ENCODE measurements at places on chromosomes 2 and 18.
A peak's percentile ranks its signal among the peaks of the same experiment; 100 is the strongest.

DNA sequence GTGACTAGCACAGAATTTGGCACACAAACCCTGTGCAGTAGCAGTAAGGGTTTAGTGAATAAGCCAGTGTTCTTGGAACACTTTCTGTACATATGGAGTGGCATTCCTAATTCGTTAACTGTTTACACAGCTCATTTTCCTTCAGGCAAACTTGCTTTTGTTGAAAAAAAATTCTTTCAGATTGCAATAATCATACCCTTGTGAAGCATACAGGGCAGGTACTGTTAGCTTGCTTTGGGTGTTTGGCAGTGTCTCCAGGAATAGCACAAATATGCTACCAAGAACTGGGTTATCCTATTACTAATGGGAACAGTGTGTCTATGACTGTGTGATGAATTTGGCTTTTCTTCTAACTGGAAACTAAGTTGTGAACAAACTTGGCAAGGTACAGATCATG lies 33.4 kb downstream of the UGP2 start:
- no peak for DNase-seq

DNA sequence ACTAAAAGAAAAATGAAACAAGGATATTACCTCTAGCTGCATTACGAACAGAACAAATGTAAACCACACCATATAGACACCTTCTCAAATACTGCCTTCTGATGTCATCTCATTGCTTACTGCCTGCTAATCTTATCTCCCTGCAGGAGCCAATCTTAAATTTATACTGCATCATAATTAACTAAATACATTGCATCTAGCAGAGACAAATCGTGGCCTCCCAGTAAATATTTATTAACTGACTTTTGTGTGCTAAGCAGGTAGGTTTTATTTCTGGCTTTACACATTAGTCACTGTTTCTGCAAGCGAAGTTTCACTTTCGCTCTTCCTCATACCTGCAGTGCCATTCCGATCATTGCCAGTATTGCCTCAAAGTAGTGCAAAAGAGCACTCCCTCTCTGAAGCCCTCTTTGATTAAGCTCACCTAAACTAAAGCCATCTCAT lies 67.5 kb downstream of the SPATS2L start:
- no peak for DNase-seq

GRCh38 chr18:13338318-13338717 lies 119.8 kb downstream of the LDLRAD4 start:
- no peak for DNase-seq

DNA sequence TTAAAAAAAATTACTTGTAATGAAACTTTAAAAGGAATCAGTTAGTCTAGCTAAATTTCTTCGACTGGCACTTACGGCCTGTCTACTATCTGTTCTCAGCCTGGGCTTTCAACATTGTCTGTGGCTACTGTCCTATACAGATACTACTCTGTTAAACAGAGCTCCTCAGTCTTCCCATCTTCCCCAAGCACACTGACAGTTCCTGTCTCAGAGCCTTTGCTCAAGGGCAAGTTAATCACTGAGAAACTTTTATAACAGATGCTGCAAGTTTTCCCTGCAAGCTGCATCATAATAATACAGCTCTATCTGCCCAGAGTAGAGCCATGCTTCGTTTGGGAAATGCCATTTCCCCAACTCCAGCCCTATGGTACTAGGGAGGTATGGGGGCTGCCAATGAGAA lies 11.3 kb upstream of the YPEL5 start:
- DNase-seq, result no peak

- DNase-seq, result no peak
Measured at GRCh38 chr18:22013993-22014392, 155.4 kb upstream of the GATA6 start.

DNA sequence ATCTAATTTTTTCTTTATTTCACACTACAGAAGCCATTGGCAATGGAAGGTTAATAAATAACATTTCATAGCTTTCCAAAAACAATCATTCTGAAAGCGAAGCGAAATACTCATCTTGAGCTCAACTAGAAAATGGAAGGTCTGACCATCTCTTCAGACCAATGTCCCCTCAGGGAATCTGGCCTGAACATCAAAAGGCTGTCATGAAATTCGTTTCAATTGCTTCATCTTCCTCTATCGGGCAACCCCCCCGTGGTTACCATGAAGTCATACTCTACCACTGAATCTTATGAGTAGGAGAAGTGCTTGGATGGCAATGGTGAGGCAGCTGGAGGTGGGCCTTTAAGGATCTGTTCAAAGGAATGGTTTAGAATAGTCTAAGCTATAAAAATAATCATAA lies 22.9 kb upstream of the CYTIP start:
- DNase-seq, result no peak

DNA sequence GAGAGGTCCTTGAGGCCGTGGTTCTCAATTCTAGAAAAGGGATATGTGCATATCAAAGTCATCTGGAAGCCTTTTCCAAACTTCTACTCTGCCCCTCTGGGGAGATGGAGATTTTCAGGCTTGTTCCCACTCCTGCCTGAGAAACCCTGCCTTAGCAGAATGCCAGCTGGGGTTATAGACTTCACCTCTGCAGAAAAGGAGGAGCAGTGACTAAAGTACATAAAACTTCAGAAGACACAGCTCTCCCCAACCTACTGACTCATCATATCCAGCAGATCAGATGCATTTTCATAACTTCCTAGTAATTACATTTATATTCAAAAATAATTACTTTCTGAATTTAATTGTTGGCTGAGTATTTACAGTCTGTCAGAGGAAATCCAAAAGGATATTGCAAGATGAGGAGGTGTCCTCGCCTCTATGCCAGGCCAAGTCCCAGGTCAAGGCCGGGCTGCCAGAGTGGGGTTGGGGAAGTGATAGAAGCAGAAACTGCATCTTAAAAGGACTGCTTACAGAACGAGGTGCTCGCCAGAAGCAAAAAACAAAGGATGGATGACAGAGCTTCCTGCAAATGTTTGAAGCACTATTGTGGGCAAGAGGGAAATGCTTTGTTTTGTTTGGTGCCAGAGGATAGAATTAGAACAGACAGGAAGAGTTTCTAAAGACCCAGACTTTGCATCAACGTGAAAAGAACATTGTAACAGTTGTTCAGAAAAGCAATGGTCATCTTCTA lies 75.6 kb upstream of the APCDD1 start:
- no peak for DNase-seq

- DNase-seq, result no peak
Measured at GRCh38 chr2:219176818-219177551, at the start of gene CNPPD1. Gene CNPPD1, minus strand, starts transcription at chr2:219176925. Its CDS starts 97 bp downstream, at chr2:219176828.

DNA sequence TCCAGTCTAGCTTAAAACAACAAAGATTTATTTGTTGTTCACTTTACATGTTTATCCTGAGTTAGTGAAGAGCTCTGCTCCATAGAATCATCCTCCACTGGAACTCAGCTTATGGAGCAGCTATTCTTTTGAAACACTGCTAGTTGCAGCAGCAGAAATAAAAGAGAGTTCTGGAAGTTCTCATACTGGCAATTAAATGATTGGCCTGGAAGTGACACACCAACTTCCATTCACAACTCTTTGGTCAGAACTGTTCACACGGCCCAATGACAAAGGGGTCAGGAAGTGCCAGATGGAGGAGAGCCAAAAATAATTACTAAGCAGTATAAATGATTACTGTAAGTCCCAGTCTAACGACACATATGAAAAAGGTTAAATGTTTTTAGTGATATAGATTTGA lies 39.1 kb downstream of the FBXO11 start:
- DNase-seq, result peak; percentile 62

DNA sequence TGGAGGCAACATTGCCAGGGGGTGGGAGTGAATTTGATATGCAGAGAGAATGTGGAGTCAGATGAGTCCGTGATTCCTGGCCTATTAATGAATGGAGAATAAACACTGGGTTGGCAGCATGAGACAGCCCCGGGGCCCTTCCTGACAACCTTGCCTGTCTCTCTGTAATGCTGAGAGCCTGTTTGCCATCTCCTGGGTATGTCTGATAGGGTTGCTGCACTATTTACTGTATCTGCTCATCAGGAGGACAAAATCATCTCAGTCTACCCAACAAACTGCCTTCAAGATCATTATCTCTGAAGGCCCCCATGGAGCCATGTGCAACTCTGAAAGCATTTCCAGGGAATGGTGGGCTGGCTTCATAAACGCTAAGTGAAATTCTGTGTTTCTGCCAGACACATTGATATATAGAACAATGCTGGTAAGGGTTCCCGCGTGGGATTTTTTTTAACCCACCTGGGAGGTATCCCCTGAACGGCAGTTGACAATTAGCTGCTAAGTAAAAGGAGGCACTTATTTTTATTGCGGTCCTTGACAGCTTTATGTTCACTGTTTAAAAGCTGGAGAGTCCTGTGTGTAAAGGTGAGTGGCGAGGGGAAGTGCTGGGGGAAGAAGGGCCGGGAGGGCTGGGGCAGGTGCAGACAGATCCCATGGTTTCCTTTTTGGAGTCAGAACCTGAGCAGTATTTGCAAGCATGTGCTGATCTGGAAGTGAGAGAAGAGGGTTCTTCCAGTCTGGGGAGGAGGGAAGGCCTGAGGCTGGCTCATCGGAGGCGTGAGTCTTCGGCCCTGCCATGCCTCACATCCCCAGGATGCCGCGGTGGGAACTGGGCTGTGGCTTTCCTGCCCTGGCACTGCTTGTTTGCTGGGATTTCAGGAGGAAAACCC lies 64.8 kb downstream of the ARHGAP25 start:
- DNase-seq, result no peak

DNA sequence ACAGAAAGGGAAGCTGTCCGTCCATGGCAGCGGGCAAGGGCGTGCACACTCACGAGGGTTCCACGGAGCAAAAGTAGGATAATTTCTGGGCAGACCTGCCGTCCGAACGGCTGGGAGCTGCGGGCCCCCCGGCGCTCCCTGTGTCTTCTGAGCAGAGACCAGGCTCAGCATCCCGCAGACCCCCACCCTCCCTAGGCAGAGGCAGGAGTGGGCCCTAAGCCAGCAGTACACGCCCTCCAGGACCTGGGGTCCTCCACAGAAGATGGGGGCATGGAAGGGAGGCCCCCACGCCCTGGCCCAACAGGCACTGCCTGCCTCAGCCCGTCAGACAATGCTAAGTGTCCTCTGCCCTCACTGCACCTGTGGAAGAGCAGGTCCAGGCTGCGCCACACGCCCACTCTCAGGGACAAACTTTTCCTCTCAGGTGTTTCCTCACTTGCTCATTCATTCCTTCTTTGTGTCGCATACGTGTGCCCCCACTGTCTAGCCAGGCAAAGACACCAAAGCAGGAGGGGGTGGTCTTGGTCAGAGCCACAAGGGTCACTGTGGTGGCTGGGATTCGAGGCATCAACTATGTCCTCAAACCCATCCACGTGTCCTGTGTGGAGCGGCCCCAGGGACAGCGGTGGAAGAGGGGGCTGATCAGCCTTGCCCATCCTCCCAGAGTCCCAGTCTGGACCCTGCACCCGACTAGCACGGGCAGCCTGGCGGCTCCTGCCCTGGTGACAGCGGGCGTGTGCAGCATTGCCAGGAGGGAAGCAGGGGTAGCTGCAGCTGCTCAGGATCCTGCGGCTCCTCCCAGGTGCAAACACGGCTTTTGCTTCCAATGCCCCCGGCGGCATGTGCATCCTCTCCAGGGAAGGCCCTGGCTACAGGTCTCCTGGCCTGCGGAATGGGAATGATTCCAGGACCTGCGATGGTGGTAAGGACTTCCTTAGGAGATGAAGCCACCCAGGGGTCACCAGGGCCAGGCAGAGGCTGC lies 2.4 kb upstream of the GPC1 start:
- no peak for DNase-seq

- DNase-seq, result no peak
Measured at GRCh38 chr18:26470011-26470637, 78.2 kb downstream of the KCTD1 start.

DNA sequence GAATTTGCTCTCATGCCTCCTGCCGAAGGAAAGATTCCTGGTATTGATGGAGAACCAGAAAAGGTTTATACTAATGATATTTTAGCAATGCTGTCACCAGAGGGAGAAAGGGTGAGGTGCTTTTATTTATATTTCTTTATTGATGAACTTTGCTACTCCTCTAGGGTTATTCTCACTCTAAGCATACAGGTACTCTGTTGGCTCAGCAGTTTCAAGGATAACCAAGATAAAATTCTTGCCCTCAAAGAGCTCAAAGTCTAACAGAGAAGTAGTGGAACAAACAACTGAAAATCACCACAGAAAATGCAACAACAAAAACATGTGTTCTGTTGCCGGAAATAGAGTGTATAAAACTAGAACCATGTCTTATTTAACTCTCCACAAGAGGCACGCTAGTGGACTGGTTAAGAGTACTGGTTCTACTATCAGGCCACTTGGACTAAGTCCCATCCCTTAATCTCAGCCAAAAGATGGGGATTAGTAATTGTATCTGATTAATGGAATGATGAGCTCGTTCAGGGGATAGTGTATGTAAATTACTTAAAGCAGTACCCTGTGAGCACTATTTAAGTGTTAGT lies 103.6 kb downstream of the DNAH6 start:
- no peak for DNase-seq

DNA sequence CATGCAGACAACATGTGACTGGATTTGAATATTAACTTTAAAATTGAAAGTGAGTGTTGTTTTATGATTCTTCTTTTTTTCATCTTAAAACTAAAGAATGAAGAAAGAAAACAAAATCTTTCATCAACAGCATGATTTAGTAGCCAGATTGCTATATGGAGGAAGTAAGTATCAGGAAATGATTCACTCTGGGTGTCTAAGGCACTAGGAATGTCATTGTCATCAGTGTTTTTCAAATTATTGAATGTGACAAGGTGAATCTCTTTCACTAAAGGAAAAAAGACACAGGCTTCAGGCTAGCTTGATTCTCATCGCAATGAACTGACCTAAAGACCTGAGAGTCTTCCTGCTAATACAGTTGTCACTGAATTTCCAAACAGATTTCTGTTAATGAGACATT lies 430.1 kb downstream of the FBXO15 start:
- DNase-seq, result no peak

DNA sequence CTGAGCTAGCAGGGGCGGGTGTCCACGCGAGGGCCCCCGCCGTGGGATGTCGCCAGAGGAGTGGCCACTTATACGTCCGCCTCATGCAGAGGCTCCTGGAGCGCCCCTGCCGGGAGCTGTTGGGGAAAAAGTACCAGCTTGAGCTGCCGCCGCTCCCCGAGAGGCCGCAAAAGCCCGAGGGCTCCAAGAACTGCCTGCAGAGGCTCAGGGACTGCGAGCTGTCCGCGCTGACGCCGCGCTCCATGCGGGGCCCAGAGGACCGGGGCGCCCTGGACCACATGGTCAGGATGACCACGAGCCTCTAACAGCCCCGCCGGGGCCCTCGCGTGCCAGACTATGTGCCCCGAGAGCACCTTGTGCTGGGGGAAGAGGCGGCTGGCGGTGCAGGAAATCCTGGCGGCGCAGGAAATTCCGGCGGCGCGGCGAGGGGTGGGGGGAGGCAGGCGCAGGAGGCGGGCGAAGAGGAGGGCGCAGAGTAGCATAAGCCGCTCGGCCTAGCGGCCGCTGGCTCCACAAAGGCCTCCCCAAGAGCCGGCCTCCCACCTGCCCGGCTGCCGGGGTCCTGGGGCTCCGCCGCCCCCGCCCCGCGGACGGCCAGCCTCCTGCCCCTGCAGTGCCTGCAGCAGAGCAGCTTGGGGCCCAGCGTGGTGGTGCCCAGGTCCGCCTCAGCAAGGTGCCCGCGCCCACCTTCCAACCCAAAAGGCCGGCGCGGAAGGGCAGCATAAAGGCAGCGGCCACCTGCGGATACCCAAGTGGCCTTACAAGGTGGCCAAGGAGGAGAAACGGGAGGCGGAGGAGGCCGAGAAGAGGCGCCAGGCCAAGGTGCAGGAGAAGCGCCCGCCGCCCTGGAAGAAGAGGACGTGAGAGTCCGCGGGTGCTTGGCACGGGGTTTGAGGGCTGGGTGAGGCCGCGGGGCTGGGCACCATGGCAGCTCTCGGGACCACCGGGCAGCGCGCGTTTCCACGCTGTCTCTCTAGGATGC lies 42.1 kb upstream of the TRIM43B start:
- peak; percentile 39 for DNase-seq

GRCh38 chr18:49767111-49768050 lies 46.0 kb downstream of the ACAA2 start:
- no peak for DNase-seq

GRCh38 chr2:178530625-178531142 lies 50.4 kb downstream of the PLEKHA3 start:
- DNase-seq, result no peak
